ENCODE measurements at places on chromosomes 1 and 21. TPM values are rescaled to one million over a fixed set of nuclear protein-coding genes. Genes with fewer than 3 reads are reported as not detected.

Gene CLCA2
- total RNA-seq, result not detected

- H3K27me3 ChIP-seq, result no peaks in the 10 kb centered on the region
- H3K27ac ChIP-seq, result no peak overlapping the region
- H3K4me3 ChIP-seq, result no peak overlapping the region
- H3K4me1 ChIP-seq, result no peaks in the 10 kb centered on the region
These were observed 166.1 kb downstream of the PDE4B start for GRCh38 chr1:65958561-65959350.

GRCh38 chr1:68955424-68955823, 458.5 kb upstream of the DEPDC1 start:
- no peaks in the 10 kb centered on the region for H3K36me3 ChIP-seq
- no peak for DNase-seq
- H3K27ac ChIP-seq, result no peak overlapping the region
- H3K4me1 ChIP-seq, result no peaks in the 10 kb centered on the region
- H3K27me3 ChIP-seq, result no peaks in the 10 kb centered on the region
- no peak overlapping the region for H3K4me3 ChIP-seq

GRCh38 chr21:42319851-42320572, 4.8 kb upstream of the TFF3 start:
- peaks cover 9% of the 10 kb centered on the region for H3K4me1 ChIP-seq
- no peak overlapping the region for H3K27ac ChIP-seq
- H3K27me3 ChIP-seq, result no peaks in the 10 kb centered on the region
- no peak overlapping the region for H3K4me3 ChIP-seq
- no peaks in the 10 kb centered on the region for H3K36me3 ChIP-seq

DNA sequence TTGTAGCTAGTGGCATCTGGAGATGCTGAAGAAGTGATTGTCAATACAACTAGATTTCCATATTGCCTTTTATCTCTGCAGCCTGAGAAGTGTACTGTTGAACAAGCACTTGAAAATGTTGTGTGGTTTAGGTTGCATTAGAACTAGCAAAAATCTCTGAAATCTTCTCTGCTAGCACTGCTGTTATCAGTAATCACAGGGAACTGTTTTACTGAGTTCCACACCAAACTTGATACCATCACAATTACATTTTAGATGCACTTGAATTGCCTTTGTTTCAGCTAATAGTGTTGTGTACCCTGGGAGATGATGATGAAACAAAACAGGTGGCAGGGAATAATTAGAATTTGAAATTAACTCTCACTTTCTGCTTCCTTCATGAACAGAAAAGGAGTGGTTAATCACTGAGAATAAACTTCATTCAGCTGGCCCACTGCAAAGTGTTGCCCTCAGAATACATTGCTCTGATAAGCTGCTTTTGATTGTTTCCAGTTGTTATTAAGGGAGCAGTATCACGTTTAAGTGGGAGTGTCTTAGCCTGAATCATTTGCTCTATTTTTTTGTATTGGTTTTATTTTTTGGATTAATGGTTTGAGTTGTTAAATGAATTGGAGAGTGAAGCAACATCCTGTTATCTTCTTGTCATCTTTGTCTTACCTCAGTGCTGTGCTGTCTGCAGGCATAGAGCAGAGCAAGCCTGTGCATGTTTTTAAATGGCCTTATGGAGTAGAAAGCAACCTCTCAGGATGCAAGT, 13.0 kb downstream of the FAM20B start:
- no peak for DNase-seq
- H3K27me3 ChIP-seq, result no peaks in the 10 kb centered on the region
- H3K4me3 ChIP-seq, result no peak overlapping the region

Gene CSF3R
- 1.1 TPM for total RNA-seq

Gene C1orf94
- 0.15 TPM for total RNA-seq

DNA sequence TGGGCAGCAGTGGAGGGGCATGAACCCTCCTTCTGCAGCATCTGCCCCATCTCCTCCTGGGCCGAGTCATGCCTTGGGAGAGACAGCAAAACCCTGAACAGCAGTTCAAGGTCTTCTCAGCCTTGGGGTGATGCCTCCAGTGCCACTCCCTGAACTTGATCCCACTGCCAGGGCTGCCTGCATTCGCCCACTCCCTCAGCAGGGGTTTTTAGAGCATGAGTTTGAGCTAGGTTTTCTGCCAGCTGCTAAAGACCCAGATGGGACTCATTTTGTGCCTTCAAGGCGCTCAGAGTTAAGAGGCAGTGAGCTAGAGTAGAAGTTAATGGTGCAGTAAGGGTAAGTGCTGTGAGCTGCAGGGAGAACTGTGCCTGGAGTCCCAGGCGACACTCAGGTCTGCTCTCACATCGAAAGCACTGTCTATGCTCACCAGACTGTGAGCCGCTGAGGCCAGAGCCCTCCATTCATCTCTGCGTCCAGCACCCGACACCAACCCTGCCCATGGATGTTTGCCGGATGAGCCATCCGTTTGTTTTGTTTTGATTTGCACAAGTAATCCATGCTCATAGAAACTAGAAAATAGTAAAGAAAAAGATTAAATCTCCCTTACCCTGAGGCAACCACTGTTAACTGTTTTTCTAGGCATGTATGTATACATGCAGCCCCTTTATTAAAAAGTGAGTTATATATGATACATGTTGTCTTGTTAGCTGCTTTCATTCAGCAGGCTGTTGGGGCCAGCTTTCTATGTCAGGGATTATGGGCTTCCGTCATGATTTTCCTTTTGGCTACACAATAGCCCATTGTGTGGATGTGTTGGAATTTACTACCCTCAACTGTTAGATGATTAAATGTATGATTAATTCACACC, 67.8 kb downstream of the VPS26C start:
- no peaks in the 10 kb centered on the region for H3K27me3 ChIP-seq
- H3K4me3 ChIP-seq, result no peak overlapping the region
- peaks cover 97% of the 10 kb centered on the region for H3K36me3 ChIP-seq
- no peak overlapping the region for H3K27ac ChIP-seq
- H3K4me1 ChIP-seq, result peaks cover 2% of the 10 kb centered on the region

- peaks cover 17% of the 10 kb centered on the region for H3K4me1 ChIP-seq
- H3K4me3 ChIP-seq, result peak within 1 kb of the TSS; percentile 99
- H3K27ac ChIP-seq, result no peak within 1 kb of the TSS
- DNase-seq, result peak; percentile 87
These were observed at the start of gene VANGL1 for GRCh38 chr1:115641762-115642167. TSS of gene VANGL1 (plus strand) at chr1:115641970. CDS start at chr1:115651414, 9,444 bp downstream.

DNA sequence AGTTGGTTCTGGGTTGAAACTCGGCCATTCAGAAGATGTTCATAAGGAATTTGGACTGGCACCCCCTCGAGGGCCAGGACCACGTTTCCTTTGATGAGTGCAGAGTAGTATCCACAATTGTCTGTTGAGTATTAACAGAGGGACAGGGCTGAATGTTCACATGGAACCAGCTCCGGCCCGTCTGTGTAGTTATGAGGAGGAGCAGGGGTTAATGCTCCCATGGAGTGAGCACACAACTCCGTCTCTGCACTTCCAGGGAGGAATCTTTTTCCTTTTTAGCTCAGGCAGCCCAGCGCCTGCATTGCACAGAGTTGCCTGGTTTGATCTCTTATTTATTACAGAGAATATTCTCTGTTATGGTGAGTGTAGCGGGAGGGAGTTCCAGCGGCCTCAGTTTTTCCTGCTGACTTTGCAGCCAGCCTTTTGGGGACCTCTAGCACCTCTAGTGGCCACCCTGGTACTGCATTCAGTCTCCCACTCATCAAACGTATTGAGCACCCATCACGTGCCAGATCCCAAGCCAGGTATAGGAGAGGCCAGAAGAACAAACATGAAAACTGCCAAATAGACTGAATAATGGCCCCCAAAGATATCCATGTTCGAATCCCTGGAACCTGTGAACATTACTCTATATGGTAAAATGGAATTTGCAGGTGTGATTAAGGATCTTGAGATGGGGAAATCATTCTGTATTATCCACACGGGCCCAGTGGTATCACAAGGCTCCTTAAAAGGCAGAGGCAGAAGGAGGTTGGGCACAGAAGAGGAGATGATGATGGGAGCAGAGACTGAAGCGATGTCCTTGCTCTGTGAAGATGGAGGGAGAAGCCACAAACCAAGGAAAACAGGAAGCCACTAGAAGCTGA, 167.7 kb upstream of the CSF3R start:
- H3K36me3 ChIP-seq, result no peaks in the 10 kb centered on the region
- H3K4me1 ChIP-seq, result peaks cover 7% of the 10 kb centered on the region
- no peaks in the 10 kb centered on the region for H3K27me3 ChIP-seq
- DNase-seq, result peak; percentile 94
